ENCODE measurements at places on chromosomes 12 and 14.

- DNase-seq, result no peak
These were observed 30.7 kb downstream of the TMEM229B start for GRCh38 chr14:67457782-67458181.

DNA sequence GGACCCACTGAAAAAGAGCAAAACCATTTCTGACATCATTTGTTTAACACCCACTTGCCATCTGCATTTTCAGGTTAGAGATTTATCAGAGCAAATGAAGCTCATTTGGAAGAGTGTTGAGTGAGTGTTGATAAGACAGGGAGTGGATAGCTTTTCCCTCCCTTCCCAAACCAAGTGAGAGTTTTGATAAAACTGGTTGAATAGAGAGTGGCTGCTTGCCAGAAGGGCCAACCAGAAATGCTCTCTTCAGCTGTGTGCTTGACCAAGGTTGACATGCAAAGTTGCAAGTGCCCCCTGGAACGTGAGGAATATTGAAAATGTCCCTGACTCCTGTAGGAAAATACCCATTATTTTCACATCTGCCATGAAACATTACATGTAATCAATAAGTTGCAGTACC lies 1487.0 kb upstream of the FLRT2 start:
- DNase-seq, result no peak

DNA sequence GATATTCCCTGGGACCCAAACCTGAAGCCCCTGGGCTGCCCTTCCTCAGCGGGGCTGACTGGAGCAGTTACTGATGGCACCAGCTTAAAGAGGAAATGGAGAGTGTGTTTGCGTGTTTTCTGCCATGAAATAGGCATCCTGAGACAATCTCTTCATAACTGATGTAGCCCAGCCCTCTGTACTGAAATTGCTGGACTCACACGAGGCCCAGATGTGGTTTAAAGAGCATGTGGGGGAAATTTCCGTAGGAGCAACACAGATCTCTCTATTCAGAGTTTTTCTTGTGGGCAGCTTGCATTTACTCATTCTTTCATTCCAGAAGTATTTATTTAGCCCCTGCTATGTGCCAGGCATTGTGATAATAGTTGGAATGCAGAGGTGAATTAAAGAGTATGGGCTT lies 782.1 kb upstream of the TBX3 start:
- DNase-seq, result no peak

GRCh38 chr14:23364164-23365035 lies 572 bp downstream of the EFS start:
- DNase-seq, result peak; percentile 60

GRCh38 chr14:93036652-93037345 lies 78.9 kb downstream of the ITPK1 start:
- DNase-seq, result no peak

DNA sequence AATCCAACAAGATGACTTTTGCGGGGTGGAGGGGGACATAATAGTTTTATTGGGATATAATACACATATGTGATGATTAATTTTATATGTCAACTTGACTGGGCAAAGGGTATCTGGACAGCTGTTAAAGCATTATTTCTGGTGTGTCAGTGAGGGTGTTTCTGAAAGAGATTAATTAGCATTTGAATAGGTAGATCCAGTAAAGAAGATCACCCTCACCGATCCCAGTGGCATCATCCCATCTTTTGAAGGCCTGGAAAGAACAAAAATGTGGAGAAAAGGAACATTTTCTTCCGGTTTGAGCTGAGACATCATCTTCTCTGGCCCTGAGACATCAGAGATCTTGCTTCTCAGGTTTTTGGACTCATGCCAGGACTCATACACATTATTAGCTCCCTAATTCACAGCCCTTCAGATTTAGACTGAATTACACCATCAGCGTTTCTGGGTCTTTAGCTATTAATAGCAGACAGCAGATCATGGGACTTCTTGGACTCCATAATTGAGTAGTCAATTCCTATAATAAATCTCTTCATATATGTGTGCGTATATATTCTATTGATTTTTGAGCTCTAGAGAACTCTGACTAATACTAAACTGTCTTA lies 283.6 kb downstream of the PCNX1 start:
- no peak for DNase-seq

GRCh38 chr12:78323226-78323625 lies 492.5 kb downstream of the NAV3 start:
- no peak for DNase-seq

DNA sequence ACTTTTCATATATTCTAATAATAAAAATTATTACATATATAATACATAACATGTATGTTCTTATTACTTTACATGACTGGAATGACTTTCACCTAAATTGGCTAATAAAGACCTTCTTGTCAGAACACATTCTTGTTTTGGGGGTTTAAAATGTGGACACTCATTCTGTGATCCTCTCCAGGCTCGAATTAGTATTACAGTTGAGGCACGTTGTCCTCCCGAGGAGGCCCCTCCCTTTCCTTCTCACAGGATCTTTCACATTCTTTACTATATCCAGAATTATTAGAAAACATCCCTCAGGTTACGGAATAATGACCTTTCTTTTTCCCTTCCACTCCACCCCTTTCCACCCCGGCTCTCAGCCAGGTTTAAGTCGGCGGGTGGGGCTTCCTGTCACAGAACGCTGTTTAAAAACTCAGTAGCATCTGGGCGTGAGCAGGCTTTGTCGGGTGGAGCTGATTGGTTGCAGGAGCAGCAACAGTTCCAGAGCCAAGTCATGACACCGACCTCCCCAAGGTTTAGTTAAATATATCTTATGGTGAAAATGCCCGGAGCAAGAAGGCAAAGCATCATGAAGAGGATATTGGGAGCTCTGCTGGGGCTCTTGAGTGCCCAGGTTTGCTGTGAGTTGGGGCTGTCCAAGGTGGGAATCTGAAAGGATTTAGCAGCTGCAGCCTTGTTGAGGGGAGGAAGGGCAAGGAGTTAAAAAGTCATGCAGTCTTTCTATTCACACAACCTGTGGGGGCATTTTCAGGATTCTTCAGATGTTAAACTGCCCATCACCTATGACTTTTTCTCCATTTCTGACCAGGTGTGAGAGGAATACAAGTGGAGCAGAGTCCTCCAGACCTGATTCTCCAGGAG lies 396.7 kb upstream of the OR4E1 start:
- no peak for DNase-seq

GRCh38 chr12:26088998-26089397 lies 35.8 kb downstream of the BHLHE41 start:
- DNase-seq, result no peak

GRCh38 chr12:28127455-28127854 lies 62.8 kb upstream of the CCDC91 start:
- DNase-seq, result no peak

DNA sequence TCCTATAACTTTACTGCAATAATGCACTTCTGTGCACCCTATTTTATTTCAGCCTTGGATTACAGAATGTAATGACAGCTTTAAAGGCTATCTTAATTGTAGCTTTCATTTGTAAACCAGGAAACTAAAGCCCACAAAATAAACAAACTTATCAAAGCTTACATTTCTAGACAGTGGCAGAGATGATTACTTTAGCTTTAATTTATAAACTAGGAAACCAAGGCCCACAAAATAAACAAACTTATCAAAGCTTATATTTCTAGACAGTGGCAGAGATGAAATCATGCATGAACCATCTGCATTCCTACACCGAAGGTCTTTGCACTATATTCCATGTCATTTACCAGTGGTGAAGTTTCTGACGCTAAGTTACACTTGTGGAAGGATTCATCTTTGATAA lies 74.4 kb downstream of the PRKD1 start:
- DNase-seq, result no peak

DNA sequence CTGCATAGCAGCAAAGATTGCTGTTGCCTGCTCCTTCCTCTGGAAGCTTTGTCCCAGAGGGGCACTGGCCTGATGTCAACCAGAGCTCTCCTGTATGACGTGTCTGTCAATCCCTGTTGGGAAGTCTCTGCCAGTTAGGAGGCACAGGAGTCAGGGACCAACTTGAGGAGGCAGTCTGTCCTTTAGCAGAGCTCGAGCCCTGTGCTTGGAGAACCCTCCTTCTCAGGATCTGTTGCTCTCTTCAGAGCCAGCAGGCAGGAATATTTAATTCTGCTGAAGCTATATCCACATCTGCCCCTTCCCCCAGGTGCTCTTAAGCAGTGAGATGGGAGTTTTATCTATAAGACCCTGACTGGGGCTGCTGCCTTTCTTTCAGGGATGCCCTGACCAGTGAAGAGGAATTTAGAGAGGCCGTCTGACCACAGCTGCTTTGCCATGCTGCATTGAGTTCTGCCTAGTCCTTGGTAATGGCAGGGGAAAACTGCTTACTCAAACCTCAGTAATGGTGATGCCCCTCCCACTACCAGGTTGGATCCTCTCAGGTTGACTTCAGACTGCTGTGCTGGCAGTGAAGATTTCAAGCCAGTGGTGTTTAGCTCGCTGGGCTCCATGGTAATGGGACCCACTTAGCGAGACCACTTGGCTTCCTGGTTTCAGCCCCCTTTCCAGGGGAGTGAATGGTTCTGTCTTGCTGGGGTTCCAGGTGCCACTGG lies 218.6 kb upstream of the SLC38A2 start:
- DNase-seq, result peak; percentile 8

GRCh38 chr12:98227162-98227561 lies 288.2 kb upstream of the TMPO start:
- no peak for DNase-seq

DNA sequence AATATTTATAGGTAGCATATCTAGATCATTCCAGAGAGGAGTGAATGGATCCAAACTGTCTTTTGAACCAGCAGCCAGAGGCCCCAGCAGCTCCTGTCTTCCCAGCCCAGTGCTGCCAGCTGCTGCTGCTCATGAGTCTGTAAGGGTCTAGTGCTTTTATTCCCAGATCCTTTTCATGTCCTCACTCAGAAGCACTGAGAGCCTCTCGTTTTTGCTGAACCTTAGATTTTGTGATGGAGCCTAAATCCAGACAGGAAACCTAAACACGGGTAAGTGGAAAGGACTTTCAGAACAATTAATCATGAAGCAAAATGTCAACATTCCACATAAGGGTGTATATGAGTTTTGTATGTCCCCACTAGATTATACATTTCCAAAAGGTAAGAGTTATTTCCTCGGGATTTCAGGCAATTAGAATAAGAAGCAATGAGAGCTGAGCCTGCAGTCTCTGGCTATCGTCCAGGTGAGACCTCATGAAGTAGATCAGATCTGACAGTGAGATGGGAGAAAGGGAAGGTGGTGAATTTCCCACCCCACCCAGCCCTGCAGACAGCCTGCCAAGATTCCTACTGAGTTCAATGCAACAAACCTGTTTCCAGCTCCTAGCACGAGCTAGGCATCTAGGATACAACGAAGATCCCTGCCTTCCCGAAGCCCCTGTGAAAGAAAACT lies 84.4 kb downstream of the NINJ2 start:
- peak; percentile 40 for DNase-seq

GRCh38 chr12:93884794-93885460 lies 207.8 kb downstream of the CRADD start:
- no peak for DNase-seq

- no peak for DNase-seq
These were observed 137.1 kb downstream of the HMGA2 start for GRCh38 chr12:65961190-65962035.

DNA sequence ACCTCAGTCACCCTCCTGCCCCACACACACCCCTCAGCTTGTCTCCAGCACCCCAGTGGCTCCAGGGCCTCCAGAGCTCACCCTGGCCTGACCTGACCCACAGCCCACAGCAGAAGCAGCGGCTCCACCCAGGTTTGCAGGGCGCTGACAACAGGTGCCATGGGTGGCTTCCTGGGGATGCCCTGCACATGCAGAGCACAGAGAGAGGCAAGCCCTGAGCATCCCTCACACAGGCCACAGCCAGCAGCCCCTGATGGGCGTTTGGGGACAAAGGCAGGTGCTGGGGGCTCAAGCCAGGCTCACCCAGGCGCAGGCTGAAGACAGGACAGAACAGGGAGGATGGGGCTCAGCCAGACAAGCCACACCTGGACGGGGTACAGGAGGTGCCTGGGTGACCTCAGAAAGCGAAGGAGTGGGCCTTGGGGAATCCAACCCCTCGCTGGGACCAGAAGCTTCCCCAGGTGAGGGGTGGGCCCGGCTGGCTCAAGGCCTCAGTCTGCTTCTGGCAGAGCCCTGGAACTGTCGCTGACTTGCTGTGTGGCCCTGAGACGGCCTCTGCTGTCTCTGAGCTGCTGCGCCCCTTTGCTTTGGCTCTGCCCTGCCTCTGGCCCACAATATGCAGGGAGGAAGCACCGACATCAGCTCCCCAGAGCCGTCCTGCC lies 10.6 kb downstream of the ARL6IP4 start:
- no peak for DNase-seq

- no peak for DNase-seq
These were observed 27.2 kb upstream of the HSPB8 start for GRCh38 chr12:119151445-119152026.

GRCh38 chr12:88644946-88645702 lies 64.9 kb upstream of the KITLG start:
- DNase-seq, result no peak

GRCh38 chr14:24632336-24632735 lies 1.7 kb downstream of the GZMB start:
- DNase-seq, result no peak

DNA sequence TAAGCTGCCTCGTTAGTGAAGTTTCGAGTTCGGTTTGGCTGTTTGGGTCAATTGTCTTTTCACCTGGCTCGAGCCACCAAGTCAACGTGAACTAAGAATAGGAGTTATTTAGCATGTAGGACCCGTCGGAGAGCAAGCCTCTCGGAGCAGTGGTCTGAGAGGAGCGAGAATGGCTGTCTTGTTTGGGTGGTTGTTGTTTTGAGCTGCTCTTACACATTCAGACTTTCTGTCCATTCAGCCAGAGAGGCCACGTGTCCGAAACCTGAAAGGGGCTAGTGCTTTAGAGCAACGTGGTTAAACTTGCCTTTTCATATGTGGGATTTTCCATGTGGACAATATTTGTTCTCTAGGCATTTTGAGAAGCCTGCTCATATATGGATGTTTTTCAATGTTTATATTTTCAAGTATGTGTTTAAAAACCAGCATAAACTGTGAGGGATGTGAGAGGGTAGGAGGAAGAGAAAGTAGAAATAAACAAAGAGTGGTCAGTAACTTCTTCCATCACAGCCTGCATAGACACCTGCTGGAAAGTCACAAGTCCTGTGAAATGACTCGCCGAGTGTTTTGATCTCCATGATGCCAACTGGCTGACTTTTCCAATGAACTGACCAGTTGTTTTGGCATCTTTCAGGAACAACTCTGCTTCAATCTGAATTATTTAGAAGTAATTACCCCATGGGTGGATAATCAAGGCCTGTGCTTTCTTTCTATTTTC lies 221.0 kb downstream of the ASCL1 start:
- DNase-seq, result no peak

- DNase-seq, result no peak
These were observed 175.9 kb downstream of the MON2 start for GRCh38 chr12:62642486-62642885.

DNA sequence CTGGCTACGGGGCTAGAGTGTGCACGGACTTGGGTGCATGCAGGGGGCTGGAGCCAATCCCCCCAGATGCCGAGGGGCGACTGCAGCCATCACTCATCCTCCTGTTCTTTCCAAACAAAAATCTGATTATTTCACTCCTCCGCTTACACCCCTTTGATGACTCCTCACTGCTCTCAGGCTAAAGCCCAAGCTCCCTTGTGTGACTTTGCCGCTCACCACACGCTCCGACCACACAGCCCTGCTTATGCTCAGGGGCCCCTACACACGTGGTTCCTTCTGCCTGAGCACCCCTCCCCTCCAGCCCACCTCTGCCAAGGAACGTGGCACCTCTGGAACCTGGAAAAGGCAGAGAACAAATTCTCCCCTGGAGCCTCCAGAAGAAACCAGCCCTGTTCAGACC lies 13.7 kb downstream of the CHFR start:
- no peak for DNase-seq
